ENCODE measurements at places on chromosomes 5 and 9.

DNA sequence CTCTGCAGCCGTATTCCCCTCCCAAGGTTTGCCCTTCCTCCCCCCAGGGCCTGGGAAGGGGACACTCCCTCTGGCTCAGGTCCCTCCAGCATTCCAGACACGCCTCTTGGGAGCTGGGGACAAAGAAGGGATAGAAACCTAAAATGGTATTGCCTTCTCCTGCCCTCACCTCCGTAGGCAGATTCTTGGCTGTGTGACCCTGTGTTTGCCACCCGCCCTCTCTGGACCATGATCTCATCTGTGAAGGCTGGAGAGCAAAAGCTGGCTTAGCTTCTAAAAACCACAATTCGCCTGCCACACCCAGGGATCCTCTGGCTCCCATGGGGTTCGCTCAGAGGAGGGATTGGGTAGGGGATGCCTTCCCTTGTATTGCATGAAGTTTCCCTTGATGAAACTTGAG, 7.7 kb downstream of the AQP3 start:
- DNase-seq, result no peak

- no peak for DNase-seq
These were observed 330.6 kb downstream of the RAB3C start for GRCh38 chr5:58913406-58913990.

GRCh38 chr5:170348137-170348633, 41.0 kb downstream of the KCNMB1 start:
- no peak for DNase-seq

GRCh38 chr5:164799391-164799790, 1294.0 kb downstream of the MAT2B start:
- no peak for DNase-seq

DNA sequence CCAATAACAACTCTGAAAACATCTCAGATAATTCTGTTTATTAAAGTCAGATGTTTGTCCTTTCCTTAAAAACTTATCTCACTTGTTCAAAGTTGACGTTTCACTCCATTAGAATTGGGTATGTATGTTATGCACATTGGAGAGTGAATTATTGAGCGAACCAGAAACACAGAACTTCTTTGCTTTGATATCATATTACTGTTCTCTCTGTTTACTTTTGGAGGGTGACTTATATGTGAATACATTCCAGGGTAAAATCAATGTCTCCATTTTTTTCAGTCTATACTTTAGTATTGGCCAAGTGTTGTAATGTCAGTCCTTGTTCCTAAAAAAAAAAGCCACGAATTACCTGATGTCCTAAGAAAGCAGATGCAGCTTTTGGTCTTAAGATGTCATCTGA, 307.4 kb downstream of the CSNK1G3 start:
- no peak for DNase-seq

- DNase-seq, result no peak
These were observed 10.6 kb downstream of the CDC42SE2 start for GRCh38 chr5:131274326-131275063.

DNA sequence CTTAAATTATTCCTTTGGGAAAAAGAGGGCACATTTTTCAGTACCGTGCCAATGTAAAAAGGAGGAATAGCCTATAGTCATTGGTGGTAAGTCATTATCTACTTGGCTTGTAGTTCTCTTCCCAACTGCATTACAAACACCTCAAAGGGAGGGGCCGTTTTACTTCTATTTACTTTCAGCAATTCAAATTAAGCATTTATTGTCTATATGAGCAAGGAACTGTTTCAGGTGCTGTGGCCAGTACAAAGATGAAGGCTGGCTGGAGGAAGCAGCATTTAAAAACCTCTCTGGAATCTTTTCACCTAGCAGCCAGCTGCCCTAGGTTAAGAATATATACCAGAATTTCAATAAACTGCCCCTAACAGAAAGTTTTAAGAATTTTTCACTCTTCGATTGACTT, 48.9 kb downstream of the SEMA6A start:
- no peak for DNase-seq

DNA sequence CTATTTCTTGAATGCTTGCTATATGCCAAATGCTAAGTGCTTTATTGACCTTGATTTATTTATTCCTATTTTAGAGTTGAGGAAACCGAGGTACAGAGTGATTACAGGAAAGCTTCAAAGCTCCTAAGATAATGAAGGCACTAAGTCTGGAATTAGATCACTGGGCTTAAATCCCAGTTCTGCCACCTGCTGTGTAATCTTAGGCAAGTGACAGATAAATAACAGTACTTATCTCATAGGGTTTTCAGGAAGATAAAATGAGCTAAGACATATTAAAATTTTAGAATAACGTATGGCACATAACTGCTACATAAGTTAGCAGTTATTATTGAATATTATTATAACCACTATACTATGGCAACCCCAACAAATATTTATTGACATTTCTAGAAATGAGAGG, 843.8 kb downstream of the DTWD2 start:
- no peak for DNase-seq

DNA sequence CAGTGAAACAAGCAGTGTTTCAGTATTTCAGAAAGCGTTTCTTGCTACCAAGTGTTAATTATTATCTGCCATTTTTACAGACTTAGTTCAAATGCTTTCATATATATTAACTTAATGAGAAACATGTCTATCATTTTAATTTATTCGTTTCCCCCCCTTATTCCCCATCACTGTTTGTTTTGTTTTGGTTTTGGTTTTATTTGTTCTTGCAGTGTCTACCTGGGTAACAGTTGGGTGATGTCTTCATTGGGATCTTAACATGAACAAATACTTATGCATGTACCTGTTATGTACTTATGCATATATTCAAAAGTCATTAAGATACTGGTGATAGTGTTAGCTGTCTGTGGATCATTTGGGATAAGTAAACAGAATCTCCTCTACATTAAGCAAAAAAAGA, 108.0 kb downstream of the CDC42SE2 start:
- no peak for DNase-seq

DNA sequence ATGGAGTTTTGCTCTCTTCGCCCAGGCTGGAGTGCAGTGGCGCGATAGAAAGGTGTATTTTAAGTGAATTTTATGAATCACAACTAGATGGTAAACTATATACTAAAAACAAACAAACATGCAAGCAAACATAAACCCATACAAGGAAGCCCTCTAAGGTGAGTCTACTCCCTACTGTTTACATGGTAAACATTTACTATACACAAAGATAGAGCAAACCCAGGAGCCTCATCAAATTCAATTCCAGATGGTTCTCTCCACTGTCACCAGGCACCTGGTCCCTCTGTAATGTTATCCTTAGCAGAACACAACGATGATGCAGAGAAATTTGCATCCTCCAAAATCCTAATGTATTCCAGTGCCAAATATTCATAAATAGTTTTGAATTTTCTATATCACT, 17.9 kb downstream of the ANKH start:
- no peak for DNase-seq

DNA sequence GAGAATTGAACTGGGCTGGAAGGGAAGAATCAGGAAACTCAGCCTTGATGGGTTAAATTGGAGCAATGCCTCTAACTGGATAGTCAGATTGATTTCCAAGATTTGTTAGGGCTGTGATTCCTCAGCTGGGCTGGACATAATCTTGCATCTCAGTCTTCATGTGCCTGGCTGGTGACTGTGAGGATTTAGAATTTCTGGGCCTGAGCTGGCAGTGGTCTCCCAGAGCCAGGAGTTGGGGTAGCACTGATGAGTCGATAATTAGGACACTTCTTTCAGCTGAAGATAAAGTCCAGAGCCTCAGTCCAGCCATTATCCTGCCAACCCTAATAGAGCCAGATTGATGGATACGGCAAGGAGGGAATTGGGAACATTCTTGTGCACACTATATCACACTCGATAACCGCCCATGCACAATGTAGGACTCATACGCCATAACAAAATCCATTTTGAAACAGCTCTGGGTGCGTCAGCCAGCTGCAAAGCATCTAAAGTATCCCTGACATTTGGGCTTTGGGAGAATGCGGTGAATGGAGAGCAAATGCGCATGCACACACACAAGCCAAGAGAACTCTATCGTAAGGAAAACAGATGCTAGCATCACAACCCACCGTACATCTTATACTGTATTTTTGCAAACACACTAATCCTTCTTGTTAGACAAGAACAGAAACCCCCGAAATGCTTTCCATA, 405.1 kb upstream of the KLF4 start:
- no peak for DNase-seq

DNA sequence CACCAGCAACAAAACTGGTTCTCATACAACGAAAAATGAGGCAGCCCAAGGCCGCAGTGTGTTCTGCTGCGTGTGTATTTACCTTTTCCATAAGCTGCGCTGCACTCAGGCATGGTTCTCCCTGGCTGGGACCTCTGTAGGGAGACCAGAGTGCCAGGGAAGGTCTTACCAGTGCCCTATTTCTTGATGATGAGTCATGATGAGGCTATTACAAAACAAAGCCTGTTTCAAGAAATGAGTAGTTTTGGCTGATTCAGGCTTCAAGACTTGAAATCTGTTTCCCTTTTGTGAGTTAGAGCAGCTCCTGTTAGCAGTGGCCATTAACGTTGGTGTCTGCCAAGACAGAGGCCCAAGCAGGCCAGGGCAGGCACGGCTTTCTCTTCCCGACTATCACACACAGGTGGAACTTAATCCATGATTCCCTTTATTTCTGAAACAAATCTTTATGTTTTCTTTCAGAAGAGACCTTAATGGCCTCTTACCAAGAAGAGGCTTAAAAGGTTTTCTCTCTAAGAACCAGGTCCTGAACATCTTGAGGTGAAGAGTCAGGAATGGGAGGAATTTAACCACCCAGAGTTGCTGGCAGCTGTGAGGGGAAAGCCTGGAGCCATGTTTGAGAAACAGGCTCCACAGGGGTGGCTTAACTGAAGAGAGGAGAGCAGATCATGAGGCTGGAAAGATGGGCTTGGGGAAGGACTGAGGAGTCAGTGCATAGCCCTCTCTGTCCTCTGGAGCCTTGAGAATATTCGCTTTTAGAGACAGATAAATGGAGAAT, 41.4 kb upstream of the TIFAB start:
- DNase-seq, result no peak

- DNase-seq, result no peak
These were observed 871 bp downstream of the TRIO start for GRCh38 chr5:14143841-14144585.

DNA sequence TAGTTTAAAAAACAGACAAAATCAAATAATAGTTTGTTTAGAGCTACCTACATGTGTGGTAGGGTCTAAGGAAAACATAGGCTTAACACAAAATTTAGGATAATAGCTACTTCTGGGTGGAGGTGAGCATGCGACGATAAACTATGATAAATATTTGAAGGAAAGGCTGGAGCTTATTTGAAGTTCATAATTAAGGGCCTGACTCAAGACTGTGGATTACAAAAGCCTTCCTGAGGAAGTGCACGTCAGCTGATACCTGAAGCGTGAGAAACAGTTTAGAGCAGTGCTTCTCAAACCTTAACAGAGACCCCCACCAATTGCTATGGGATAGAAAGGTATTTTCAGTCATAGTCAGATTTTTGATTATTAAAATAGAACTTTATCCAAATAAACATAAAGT, 20.4 kb upstream of the UBLCP1 start:
- no peak for DNase-seq

- no peak for DNase-seq
These were observed 14.6 kb downstream of the TEX53 start for GRCh38 chr9:114643001-114643400.

- peak; percentile 52 for DNase-seq
These were observed at the start of gene PHYKPL for GRCh38 chr5:178232124-178232919. Gene PHYKPL, minus strand, starts transcription at chr5:178232802. Its CDS starts 252 bp downstream, at chr5:178232550.

DNA sequence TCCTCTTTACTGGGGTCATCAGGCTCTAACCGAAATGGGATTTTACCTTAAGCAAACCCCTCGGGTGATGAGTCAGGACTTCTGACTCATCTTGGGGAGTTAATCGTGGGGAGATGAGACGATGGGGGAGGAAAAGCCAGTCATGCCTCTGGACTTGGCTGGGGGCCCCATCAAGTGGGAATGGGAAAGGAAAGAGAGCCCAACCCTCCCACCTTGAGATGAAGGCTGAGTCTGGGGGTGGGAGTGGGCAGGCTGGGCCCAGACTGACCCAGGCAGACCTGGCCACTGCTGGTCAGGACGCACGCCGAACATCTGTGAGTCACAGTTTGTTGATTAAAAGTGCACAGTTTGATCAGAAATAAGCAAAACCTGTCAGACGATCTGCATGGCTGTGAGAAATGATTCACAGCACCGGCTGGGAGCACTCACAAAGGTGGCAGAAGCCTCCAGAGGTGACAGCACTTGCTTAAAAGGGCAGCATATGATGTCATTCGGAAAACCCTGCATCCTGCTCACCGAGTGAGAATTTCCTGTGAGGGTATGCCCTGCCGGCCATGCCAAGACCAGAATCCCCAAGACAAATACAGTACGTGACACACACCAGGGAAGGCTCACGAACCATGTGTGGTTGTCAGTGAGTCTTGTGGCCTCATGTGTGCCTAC, 50.0 kb upstream of the SLC25A51 start:
- no peak for DNase-seq

DNA sequence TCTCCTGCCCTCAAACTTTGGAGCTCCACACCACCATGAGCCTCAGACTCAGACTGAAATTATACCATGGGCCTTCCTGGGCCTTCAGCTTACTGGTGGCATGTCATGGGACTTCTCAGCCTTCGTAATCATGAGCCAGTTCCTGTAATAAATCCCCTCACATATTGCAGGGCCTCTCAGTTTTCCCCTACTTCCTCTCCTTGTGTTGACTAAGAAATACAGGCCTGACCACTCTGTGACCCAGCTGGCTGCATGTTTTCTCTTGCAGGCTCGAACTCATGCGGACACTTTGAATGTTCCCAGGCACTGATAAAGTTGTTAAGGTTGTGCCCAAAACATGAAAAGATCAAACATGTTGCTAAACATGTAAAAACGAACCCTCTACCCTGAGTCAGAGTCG, 26.2 kb upstream of the SHC3 start:
- DNase-seq, result no peak

DNA sequence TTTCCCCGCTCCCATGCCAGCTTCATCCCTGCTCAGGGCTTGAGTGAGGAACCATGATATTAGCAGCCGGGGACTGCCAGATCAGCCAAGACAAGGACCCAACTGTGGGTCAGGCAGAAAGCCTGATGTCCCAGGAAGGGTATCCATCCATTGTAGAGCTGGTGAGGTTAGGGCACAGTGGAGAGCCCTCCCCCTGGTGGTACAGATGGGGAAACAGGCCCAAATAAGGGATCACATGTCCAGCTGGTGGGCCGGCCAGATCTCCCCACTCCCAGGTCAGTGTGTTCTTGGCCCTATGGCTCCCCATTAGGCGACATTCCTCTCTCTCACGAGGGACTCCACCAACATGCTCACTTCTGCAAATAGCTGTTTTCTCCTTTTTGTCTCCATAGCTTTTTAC, 9.0 kb downstream of the CDX1 start:
- no peak for DNase-seq

DNA sequence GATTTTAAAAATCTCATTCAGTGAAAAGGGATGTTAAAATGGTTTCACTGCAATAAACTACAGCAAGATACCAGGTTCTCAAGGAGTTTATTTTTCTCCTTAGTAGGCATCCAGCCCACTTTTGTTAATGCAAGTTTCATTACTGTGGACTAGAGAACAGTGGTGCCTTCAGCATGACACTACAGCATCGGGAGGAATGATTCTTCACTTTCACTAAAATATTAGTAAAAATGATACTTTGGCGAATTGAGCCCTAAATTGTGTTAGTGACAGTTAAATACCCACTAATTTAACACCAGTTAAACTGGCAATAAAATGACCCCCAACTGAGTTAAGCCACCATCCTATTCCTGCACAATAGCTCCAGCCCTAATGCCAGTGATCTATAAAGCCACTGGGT, 152.2 kb upstream of the MPDZ start:
- DNase-seq, result no peak

Measured in effector CD4-positive, alpha-beta T cell (primary cell).